CD4-positive, alpha-beta memory T cell (primary cell): ENCODE measurements at places on chromosomes 12 and 14.

- no peak for DNase-seq
Measured at GRCh38 chr14:28756884-28757570, 9.6 kb upstream of the FOXG1 start.

DNA sequence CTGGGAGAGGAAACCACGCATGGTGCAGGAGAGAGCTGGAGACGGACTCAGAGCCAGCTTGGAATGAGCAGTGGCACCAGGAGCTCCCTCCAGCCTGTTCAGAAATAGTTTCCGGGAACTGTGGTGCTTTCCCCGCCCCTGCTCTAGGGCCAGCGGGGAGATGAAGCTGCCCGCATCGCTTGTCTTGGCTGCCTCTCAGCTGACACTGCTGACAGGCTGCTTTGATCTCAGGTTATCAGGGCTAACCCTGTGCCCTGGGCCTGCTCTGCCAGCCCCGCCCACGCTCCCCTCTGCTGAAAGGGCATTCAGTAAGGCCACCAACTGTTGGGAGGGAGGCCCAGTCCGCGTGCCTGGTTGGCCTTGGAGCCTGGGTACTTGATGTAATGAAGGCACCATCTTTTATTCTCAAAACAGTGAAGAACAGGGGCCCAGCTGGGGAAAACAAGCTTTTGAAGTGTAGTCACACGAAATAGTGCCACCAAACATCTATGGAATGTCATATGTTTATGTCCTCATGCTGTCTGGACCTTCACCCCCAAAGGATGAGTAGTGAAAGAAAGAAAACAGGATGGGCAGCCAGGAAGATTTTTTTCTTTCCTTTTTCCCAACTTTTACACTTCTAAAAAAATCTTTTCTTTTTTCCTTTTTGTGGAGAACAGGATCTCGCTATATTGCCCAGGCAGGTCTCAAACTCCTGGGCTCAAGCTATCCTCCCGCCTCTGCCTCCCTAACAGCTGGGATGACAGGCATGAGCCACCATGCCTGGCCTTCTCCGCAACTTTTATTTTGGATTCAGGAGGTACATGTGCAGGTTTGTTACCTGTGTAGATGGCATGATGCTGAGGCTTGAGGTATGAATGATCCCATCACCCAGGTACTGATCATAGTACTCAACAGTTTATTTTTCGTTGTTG, 115.9 kb upstream of the TBX3 start:
- no peak for DNase-seq

GRCh38 chr12:12582193-12582881, 19.7 kb upstream of the DUSP16 start:
- DNase-seq, result no peak

DNA sequence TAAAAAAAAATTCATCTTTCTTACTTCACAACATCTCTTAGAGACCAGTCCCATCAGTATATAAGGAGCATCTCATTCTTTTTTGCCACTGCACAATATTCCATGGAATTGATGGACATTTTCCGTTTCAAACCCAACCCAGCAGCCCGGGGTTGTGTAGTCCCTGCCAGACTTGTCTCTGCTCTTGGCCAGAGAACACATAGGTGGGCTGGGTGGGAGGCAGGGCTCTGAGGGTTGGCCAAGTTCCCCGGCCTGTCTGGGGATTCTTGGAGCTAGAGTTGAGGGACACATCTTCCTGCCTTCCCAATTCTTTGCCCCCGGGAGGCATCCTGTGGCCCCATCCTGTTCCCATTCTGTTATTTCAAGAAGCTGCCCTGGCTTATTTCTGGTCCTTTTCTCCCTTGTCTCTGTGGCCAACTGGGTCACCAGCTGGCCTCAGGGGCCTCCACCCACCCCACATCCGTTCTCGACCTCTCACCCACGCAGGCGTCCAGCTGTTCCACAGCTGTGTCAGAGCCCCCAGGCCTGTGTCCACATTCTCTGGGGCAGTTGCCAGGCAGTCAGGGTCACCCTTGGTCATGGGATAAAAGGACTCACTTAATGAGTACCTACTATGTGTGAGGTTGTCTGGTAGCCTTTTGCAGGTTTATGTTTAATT, 52.0 kb upstream of the CCDC63 start:
- no peak for DNase-seq

- DNase-seq, result no peak
Measured at GRCh38 chr14:59282378-59282765, 93.9 kb downstream of the DAAM1 start.

DNA sequence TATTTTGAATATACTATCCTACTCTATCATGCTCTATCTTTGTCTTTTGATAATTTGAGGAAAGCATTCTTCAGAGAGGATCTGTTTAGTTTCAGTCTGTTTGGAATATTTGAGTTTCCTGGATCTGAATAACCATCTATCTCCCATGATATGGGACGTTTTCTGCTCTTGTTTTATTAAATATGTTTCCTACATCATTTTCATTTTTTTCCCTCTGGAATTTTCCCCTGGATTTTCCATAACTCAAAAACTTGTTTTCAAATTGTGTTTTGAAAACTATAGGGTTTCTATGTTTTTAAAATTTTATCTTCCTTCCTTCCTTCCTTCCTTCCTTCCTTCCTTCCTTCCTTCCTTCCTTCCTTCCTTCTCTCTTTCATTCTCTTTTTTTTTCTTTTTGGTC, 974.2 kb downstream of the TMEM121 start:
- no peak for DNase-seq

DNA sequence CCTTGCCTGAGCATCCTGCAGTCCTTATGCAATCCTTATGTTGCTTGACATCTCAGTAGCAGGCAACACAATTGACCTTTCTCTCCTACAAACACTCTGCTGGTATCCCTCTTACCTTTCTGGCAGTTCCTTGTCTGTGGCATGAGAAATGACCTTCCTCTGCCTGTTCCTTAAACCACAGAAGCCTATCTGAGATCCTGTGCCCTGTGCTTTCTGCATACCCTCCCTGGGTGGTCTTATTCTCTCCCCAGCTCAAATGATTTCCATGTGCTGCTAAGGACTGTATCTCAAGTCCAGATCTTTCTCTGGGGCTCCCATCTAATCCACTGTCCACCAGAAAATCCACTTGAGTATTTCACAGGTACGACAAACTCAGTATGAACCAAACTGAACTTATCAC, 2.0 kb upstream of the ARHGAP9 start:
- no peak for DNase-seq

- no peak for DNase-seq
Measured at GRCh38 chr12:124434354-124434753, 133.1 kb downstream of the NCOR2 start.

GRCh38 chr12:91406920-91407341, 224.3 kb upstream of the DCN start:
- DNase-seq, result no peak

DNA sequence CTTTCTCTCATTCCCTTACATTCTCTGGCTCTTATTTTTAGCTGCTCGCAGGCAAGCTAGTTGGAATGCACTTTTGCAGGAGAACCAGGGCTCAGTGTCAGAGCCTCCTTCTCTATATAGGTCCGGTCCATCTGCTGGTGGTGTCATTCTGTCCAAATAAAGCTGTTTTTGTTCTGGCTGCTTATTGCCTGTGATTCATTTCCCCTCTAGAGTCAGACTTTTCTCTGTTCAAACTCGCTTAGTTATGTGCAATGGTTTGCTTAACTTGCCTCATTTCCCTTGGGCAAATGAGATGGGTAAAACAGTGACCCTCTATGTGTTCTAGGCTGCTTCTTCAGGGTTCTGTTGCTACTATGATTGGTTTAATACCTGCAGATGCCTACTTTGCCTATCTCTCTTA, 2.9 kb downstream of the SMARCD1 start:
- no peak for DNase-seq

DNA sequence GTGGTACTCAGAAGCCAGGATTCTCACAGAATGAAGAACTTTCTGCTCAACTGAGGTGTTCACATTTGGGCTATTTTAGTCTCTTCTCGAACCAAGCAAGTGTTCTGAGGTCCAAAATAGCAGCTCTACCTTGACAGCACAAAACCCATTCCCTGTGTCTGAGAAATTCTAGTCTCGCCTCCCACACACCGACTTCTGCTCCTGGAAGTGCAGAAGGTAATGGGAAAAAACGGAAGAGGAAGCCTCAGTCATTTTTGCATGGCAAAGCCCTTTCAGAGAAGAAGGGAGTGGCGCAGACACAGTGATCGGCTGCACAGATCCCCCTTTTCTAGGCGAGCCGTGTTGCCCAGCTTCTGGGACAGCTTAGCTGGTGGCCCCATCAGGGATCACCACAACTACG, 31.2 kb upstream of the VPS33A start:
- DNase-seq, result no peak

DNA sequence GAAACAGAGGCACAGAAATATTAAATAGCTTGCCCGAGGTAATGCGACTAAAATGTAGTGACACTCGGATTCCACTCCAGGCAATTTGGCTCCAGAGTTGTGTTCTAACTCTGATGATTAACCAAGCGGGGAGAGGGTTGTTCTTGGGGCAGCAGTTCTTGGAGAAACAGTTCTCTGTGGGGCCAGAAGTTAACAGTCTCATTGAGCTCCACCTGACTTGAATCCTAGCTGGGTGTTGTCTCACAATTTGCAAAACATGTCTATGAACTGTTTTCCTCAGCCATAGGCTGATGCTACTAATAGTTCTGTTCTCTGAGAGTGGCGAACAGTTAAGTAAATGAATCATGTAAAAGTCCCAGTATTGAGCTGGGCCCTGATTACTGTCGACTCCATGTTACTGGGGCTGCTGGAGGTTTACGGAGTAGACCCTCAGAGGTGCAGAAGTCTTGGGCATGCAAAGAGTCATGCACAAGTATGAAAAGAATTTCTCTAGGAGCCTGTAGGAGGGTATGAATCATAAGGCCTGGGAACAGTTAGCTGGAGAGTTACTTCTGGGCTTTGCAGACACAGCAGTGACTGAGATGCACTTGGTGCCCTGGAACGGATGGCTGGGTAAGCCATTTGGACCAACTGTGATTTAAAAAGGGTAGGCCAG, 15.4 kb upstream of the NIN start:
- DNase-seq, result no peak

DNA sequence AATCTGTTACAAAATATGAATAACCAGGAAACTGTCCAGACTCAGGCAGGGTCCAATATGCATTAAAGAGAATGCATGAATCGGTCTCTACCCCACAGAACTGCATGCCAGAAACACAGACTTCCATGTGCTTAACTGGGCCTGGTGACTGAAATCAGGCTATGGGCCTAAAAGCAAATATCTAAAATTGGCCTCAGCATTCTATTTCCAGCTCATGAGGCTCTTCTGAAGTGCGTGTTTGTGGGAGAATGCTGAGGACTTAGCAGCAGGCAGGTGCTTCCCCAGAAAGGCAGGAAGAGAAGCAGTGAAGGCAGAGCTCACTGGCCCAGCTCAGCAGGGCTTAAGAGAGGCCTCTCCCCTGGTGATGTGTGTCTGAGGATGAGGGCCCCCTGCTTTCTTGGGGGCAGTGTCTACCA, 48.5 kb downstream of the ADGRD1 start:
- no peak for DNase-seq

DNA sequence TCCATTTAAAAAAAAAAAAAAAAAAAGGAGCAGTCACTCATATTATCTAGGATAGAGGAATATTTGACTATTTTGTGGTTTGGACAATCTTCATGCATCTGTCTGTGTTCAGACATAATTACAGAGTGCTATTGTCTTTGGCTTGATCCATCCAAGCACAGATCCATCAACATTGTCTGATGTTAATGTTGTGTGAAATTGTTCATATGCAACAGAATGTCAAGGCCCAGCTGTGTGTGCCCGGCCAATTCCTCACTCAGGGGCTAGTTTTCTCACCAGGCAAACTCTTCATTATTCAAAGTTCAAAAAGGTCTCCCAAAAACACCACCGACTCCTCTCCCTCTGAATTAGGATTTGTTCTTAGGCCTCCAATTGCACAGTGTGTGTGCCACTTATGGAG, 324.9 kb upstream of the TMTC1 start:
- DNase-seq, result no peak

DNA sequence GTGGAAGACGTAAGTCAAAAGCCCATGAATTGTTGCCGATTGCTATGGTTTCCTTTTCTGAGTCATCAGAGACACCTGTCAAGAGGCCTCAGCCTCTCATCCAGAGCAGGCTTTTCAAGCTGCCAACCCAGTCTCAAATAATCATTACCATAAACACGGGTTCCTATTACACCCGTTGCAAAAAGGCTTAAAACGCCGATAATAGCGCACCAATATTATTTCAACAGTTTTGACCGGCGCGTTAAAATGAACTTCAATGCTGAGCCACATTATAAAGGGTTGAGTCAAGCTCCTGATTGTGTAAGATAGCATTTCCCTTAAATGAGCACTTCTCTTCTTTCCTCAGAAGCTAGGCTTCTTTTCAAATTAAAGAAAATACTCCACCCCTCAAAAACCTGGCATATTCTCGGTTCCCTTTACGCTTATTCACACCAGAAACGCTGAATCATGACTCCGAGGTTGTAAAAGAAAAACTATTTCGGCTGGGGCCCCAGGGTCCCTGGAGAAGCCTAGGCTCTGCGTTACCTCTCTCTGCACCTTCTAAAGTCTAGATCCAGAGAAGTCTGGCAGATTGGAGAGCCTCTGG, 1.4 kb downstream of the TMTC1 start:
- DNase-seq, result no peak

DNA sequence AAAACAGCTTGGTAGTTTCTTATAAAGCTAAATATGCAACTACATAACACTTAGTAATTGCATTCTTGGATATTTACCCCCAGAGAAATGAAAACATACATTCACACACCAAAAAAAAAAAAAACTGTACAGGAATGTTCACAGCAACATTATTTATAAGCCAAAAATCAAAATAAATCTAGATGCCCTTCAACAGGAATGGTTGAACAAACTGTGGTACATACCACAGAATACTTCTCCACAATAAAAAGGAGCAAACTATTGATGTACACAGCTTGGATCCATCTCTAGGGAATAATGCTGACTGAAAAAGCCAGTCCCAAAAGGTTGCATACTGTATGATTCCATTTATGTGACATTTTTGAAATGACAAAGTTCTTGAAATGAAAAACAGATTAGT, 62.1 kb upstream of the SLC38A4 start:
- DNase-seq, result no peak

- no peak for DNase-seq
Measured at GRCh38 chr12:130049666-130050065, 112.6 kb upstream of the FZD10 start.

DNA sequence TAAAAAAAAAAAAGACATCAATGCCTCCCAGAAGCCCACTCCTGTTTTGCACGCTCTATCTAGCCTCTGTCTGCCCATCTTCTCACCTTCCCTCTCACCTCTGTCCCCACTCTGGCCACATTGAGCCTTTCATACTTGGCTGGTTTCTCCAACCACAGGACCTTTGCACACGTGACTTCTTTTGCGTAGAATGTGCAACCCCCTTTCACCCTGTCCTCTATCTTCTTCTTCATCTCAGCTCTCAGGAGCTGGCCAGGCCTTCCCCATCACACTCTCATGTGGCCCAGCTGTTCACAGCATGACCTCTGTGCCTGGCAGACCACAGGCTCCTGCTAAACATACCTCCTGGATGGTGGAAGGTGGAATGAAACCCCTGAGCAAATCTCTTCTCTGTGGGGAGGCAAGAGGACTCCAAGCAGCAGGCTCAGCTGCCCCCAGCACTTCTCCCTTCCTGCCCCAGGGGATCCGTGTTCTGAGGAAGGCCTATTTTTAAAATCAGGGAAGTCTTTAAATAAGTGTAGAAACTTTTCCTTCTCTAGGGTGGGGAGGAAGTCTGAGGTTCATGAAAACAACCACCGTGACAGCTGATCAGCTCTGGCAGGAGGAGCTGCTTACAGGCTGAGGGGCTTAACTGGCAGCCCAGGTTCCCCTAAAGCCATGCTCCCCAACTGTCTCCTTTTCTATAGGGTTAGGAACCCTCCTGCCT, 11.6 kb downstream of the HVCN1 start:
- DNase-seq, result no peak

GRCh38 chr12:45703942-45704341, 25.6 kb upstream of the ARID2 start:
- DNase-seq, result no peak
